ENCODE measurements at places on chromosomes 1 and 21.

DNA sequence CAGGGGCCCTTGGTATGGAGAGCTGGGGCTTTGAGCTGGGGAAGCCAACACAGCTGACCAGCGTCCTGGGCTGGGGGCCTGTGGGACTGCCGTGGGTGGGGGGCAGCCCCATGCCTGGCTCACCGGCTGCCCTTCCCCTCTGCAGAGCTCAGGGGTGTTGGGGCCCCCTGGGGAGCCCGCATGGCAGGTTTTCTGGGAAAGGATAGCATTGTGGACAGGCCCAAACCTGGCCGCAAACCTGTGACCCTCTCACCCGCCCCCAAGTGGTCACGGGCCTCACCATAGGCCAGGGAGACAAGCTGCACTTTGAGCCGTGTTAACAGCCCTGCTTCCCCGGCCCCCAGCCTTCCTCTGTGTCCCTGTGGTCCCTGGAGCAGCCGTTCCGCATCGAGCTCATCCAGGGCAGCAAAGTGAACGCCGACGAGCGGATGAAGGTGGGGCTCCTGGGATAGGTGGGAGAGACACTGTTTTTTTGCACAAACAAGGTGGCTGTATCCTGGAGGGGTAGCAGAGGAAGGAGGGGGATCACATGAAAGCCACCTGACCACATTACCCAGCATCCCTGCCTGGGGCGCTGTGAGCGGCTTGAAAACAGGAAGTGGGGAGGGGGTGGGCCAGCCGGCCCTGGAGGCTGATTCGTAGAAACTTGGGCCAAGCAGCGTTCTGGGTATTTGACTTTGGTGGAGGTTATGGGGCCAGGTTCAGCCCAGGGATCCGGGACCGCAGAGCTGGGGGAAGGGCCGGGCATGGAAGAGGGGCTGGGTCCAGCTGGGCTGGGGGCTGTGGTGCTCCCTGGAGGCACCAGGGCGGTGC, 65.9 kb downstream of the PIK3CD start:
- peak; percentile 84 for DNase-seq

DNA sequence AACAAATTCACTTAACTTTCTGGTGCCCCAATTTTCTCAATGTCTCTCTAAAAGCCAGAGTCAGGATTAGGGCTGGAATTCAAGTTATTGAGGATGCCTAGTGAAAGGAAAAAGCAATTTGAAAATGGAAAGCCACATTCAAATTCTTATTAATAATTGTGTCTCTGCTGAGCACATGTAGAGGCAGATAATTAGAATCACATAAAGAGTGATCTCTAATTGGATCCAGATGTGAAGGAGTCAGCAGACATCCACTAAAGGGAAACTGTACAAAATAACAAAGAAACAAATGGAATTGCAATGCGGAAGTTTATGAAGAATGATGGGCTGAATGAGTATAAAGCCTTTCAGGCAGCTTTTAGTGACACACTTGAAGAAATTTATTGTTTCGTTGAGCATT, 482.6 kb downstream of the TTLL7 start:
- no peak for DNase-seq

- peak; percentile 18 for DNase-seq
Measured at GRCh38 chr1:47444562-47445465, 7.0 kb downstream of the FOXD2 start.

GRCh38 chr21:36695671-36696389, 3.1 kb upstream of the SIM2 start:
- DNase-seq: no peak

GRCh38 chr1:85575363-85575995, 5.1 kb upstream of the CCN1 start:
- DNase-seq: no peak

- no peak for DNase-seq
Measured at GRCh38 chr1:234918181-234918841, 210.3 kb downstream of the TOMM20 start.

DNA sequence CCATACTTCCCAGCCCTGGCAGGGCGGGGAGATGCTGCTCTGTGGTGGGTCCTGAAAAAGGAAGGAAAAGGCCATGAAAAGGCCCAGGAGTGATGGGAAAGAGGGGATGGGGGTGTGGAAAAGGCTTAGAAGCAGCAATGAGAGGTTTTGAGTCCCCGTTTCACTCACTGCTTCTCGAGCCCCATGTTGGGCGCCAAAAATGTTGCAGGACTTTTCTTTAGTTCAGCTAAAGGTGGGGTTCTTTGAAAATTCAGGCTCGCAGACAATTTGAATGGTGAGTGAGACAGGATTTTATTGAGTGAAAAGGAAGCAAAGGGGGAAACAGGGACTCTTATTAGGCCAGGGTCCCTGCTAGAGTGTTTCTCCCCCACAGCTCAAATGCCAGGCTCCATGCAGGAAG, 93.1 kb downstream of the MRPS6 start:
- DNase-seq: no peak

GRCh38 chr1:86858524-86859261, 55.2 kb downstream of the SELENOF start:
- DNase-seq: no peak

- DNase-seq: no peak
Measured at GRCh38 chr1:85001742-85002141, 4.8 kb upstream of the MCOLN2 start.

GRCh38 chr1:7721940-7722669, 49.0 kb upstream of the VAMP3 start:
- no peak for DNase-seq

- no peak for DNase-seq
Measured at GRCh38 chr1:165773324-165773965, 4.8 kb upstream of the TMCO1 start.

DNA sequence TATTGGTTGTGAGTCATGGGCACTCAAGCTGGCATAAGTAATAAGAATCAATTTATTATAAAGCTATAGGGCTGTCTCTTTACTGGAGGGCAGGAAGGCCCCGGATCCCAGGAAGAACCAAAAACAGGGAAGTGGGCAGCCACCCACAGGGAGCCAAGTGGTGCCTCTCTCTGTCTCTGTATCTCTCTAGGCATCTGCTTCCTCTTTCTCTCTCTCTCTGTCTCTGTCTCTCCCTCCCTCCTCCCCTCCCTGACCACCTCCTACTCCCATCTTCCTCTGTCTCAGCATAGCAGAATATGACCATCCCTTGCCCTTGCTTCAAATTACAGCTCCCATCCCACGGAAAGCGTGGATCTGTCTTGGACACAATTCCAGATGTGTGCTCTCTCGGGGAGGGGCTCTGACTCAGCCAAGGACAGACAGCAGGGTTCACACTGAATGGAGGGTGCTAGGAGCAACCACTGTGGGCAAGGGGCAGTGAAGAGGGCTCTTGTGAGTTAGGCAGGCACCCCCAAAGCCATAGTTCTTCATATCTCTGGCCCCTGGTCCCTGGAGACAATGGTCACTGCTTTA, 80.4 kb upstream of the LPGAT1 start:
- no peak for DNase-seq

- DNase-seq: no peak
Measured at GRCh38 chr1:20153000-20153418, 13.9 kb downstream of the PLA2G2F start.

- DNase-seq: peak; percentile 74
Measured at GRCh38 chr21:43775795-43776430, at the start of gene CSTB. Gene CSTB, minus strand, starts transcription at chr21:43776308. Its CDS starts 39 bp downstream, at chr21:43776269.

DNA sequence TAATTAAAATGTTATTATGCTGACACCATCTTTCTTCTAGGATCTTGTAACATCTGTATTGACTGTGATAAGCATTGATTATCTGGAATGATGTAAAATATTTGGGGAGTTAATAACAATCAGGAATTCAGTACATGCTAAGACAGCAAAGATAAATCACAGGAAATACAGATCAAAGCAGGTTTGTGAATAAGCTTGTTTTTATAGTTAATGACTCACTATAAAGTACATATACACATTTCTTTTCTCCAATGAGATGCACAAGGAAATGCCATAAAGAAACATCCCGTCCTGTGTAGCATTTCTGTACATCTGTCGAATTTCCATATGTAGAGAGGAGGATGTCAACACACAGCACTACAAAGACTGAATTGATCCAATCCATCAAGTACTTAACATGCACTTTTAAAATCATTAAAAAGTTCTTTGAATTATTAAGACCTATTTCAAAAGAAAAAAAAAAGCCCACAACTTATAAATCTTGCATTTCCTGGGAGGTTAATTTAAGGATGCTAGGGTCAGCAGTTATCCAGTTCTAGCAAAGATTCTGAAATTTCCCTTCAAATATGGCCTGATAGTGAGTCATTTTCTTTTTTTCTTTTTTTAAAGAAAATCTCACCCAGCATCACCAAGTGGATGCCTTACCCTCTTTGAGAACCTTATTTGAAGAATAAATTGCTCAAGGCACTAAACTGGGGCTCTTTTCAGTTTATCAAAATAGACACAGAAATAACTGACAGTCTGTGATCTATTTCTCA, 243.2 kb upstream of the NR5A2 start:
- no peak for DNase-seq

DNA sequence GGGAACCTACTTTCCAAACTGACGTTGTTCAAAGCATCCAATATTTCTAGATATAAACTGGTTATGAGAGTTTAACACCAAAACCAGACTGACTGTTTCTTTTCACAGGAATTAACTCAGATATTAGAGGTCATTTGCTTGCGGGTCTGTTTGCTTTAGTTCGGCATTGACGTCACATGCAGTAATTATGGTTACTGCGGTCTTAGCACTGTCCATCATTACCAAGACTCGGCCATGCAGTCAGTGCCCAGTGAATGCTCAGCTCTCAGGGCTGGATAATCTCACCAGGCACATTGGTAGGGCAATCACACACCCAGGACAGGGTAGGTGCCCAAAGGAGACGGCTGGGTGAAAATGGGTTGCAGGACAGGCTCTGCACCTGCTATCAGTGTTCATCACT, 9.9 kb upstream of the F3 start:
- no peak for DNase-seq

GRCh38 chr1:54791880-54792522, 9.1 kb downstream of the TTC22 start:
- peak; percentile 81 for DNase-seq

- no peak for DNase-seq
Measured at GRCh38 chr1:41742219-41742618, 176.5 kb downstream of the HIVEP3 start.

DNA sequence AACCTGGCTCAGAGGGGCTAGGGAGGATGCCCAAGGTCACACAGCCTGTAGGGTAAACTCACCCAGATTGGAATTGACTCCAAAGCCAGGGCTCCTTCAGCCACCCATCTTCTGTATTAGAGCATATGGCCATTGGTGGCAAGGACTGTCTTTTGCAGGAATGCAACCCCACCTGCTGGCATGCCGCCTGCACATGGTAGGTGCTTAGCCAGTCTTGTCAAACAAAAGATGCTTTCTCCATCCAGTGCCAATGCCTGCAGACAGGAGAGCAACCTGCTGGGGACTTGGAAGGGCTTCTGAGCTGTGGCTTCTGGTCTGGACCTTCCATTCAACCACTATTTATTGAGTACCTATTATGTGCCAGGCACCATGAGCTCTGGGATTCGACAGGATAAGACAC, 95.3 kb upstream of the TMEM51 start:
- DNase-seq: no peak

GRCh38 chr1:179094818-179095217, 12.9 kb downstream of the TOR3A start:
- no peak for DNase-seq

DNA sequence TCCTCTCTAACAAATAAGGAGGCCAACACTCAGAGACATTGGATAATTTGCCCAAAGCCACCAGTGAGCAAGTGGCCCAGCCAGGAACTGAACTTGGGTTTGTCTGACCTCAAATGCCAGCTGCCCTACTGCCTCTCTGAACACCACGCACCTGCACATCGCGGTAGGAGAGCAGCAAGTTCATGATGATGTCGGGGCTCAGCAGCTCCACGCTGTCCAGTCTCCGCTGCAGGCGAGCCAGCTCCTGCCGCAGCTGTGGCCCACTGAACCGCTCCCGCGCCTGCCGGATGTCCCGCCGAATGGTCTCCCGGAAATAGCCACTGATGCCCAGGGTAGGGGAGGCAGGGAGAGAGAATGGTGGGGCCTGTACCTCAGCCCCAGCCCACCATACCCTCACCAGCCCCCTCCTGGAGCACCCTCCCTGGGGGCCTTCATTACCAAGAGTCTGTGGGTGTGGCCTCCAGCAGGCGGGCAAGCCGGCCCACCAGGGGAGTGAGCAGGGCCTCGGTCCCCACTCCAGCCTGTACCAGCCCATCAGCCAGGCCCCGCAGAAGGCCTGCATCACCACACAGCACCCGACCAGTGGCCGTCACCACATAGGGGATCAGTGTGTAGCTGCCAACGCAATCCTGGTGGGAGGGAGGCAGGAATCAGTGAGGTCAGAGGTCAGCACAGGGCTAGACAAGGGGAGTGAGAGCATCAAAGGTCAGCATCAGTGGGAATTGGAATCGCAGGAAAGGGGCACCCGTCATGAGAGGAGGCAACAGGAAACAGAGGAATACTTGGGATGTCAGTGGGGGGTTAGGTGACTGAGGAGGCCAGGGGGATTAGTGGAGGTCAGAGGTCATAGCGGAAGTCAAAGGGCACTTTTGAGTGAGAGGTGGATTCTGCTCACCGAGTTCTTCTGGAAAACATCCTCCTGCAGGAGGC, 2.7 kb downstream of the MAP3K6 start:
- no peak for DNase-seq

DNA sequence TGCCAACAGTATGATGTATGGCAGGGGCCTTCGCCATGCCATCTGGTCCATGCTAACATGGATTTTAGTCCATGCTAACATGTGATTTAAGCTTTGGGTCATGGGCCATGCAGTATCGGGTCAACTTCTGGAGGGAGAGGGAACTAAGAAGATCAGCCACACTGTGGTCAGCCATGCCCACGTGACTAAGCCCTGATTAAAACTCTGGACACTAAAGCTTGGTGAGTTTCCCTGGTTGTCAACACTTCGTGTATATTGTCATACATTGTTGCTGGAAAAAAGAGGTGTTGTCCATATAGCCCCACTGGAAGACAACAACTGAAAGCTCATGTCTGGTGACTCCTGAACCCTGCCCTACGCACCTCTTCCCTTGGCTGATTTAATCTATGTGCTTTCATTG, 90.5 kb downstream of the SUSD4 start:
- DNase-seq: no peak

- no peak for DNase-seq
Measured at GRCh38 chr1:27713869-27714513, 11.8 kb upstream of the FAM76A start.

- no peak for DNase-seq
Measured at GRCh38 chr1:65174585-65174984, 26.6 kb downstream of the AK4 start.

DNA sequence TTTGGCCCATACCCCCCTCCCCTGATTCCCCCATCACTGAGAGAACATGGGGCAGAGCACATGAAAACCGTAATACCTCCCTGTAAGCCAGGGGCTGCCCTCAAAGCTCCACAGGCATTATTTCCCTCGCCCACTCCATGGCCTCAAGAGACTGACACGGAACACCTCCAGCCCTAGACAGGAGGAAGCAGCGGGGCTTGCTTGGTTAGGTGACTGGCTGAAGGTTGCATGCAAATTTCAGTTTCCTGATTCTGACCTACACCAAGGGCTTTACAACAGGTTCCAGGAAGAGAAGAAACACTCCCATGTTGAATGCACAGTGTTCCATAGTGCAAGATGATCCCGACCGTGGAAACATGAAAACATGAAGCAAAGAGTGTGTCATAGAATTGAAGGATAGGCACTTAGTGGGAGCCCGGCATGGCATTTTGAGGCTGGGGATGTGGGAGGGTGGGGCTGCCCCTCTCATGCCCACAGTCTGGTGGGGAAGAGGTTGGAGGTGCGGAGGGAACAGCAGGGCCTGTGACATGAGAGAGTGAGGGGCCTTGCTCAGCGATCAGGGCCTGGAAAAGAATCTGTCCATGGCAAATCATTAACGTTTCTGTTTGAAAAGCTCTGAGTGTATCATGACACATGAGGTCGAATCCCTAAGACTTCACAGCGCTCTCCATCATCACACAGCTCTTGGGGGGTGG, 33.5 kb downstream of the GPR137B start:
- no peak for DNase-seq
